ENCODE measurements at places on chromosomes 6 and 20. TPM values are rescaled to one million over a fixed set of nuclear protein-coding genes. Genes with fewer than 3 reads are reported as not detected.

Gene PABPC1L
- 7.5 TPM for total RNA-seq

Gene TULP1
- total RNA-seq, result not detected

Gene TRAPPC3L
- not detected for total RNA-seq

Gene CCN5
- not detected for total RNA-seq

Gene ZNF334
- 1.6 TPM for total RNA-seq

Gene CTCFL
- total RNA-seq, result not detected

Gene ATP6V1G2
- total RNA-seq, result 0.84 TPM

Gene RHAG
- total RNA-seq, result not detected

Gene RGS17
- total RNA-seq, result 1.1 TPM

Gene OPRL1
- total RNA-seq, result 1.9 TPM

Gene ADAT2
- total RNA-seq, result 11.3 TPM

Gene ACTL10
- 0.62 TPM for total RNA-seq

Data from endothelial cell of umbilical vein (primary cell).